ENCODE measurements at places on chromosomes 3 and 15. TPM values are rescaled to one million over a fixed set of nuclear protein-coding genes. Genes with fewer than 3 reads are reported as not detected.

The OR5K3 gene
- not detected for total RNA-seq

DNA sequence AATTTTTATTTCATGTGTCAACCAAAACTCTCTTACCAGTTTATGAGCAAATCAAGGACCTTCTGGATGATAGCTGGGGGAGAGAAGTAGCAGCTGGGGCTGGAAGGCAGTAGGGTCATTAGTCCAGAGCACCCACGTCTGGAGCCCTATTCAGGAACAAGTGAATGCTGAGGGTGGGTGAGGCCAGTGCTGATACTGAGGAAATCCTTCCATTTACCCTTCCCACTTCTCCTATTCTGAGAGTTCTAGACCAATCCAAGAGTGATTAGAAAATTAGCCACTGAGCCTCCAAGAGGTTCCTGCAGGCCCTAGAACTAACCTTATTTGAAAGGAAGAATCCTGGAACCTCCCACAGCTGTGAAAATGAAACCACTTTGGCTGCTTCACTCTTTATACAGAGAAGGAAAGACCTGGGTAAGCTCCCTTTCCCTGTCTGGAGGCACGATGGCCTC lies 46.2 kb upstream of the VILL start:
- H3K36me3 ChIP-seq: no peaks in the 10 kb centered on the region
- no peak for DNase-seq
- no peaks in the 10 kb centered on the region for H3K27me3 ChIP-seq
- peaks cover 7% of the 10 kb centered on the region for H3K4me1 ChIP-seq
- H3K27ac ChIP-seq: no peak overlapping the region

GRCh38 chr15:78634210-78635145 lies 6.5 kb downstream of the CHRNB4 start:
- no peaks in the 10 kb centered on the region for H3K4me1 ChIP-seq
- no peaks in the 10 kb centered on the region for H3K36me3 ChIP-seq
- peaks cover 4% of the 10 kb centered on the region for H3K27me3 ChIP-seq
- no peak overlapping the region for H3K4me3 ChIP-seq

DNA sequence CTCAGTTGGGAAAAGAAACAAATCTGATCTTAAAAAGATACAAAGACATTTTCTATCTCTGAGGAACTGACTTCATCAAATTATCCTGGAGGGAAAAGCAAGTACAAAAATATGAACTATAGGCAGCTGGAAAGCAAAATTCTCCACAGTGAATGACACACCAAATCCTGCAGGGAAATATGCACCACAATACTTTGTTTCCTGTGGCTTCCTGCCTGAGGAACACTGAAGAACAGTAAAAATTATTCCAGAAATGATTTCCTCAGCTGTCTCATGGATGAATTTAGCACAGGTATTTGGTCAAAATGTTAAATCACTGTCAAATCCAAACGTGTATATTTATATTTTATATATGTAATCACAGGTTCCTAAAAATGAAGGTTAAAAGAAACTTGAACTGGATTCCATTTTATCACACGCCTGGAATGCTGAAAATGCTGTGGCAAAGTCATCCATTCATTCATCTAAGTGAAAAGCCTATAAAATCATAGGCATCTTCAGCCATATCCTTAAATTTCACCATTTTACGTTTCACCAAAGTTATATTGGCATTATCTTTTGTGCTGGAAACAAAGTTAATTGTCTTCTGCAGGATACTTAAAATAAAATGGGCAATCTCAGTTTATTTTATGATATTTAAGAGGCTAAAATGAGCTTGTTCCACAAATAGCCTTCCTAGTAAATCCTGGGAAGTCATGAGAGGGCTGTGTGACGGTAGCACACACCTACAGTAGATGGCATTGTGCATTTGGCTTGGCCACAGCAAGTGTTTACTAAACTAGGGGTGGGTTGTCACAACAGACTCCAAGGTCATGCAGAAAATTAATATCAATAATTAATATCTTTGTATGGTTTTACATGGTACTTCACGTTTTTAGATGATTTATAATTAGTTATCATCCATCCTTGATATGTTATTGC lies 19.3 kb upstream of the TSC22D2 start:
- no peaks in the 10 kb centered on the region for H3K4me1 ChIP-seq
- no peak for DNase-seq
- H3K36me3 ChIP-seq: no peaks in the 10 kb centered on the region

The SSUH2 gene
- 0.34 TPM for total RNA-seq

DNA sequence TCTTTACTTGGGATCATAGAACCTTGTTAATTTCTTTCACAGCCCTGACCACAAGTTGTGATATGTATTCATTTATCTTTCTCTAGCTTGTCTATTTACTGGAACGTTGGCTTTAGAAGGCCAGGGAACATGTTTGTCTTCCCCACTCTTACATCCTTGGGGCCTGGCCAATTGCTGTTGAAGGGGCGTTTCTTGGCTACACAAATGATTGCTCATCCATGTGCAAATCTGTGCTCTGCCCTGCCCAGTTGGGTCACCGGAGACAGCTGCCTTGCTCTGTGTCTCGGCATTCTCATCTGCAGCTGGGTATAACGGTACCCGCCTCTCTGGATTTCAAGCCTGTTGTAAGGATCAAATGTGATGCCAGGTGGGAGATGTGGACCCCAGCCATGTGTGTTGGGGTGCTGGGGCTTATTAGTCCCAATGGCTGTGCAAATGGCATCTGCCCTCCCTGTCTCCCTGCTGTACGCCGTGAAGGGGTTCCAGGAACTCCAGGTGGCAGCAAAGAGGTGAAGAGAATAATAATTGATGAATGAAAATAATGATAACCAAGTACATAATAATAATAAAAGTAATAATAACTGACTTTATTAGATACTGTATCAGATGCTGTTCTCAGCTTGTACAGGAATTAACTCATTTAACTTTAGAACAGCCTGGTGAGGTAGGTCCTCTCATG lies 24.0 kb upstream of the TLE3 start:
- no peaks in the 10 kb centered on the region for H3K27me3 ChIP-seq
- DNase-seq: peak; percentile 85
- H3K4me3 ChIP-seq: no peak overlapping the region
- H3K4me1 ChIP-seq: peaks cover 9% of the 10 kb centered on the region
- H3K27ac ChIP-seq: no peak overlapping the region
- no peaks in the 10 kb centered on the region for H3K36me3 ChIP-seq

- H3K36me3 ChIP-seq: no peaks in the 10 kb centered on the region
- no peak overlapping the region for H3K4me3 ChIP-seq
- no peak overlapping the region for H3K27ac ChIP-seq
- no peak for DNase-seq
- H3K4me1 ChIP-seq: no peaks in the 10 kb centered on the region
- H3K27me3 ChIP-seq: no peaks in the 10 kb centered on the region
These were observed 17.7 kb downstream of the GOLGA8S start for GRCh38 chr15:23372284-23372683.

GRCh38 chr3:98730886-98731537 lies 32.1 kb upstream of the ST3GAL6 start:
- no peaks in the 10 kb centered on the region for H3K36me3 ChIP-seq
- H3K4me3 ChIP-seq: no peak overlapping the region
- no peaks in the 10 kb centered on the region for H3K27me3 ChIP-seq
- H3K27ac ChIP-seq: no peak overlapping the region

The DAG1 gene
- 153 TPM for total RNA-seq

The CD86 gene
- total RNA-seq: 1.4 TPM

GRCh38 chr3:120772081-120772480 lies 29.5 kb downstream of the GTF2E1 start:
- DNase-seq: no peak
- peaks cover 4% of the 10 kb centered on the region for H3K36me3 ChIP-seq
- H3K27ac ChIP-seq: no peak overlapping the region
- H3K4me1 ChIP-seq: peaks cover 8% of the 10 kb centered on the region

DNA sequence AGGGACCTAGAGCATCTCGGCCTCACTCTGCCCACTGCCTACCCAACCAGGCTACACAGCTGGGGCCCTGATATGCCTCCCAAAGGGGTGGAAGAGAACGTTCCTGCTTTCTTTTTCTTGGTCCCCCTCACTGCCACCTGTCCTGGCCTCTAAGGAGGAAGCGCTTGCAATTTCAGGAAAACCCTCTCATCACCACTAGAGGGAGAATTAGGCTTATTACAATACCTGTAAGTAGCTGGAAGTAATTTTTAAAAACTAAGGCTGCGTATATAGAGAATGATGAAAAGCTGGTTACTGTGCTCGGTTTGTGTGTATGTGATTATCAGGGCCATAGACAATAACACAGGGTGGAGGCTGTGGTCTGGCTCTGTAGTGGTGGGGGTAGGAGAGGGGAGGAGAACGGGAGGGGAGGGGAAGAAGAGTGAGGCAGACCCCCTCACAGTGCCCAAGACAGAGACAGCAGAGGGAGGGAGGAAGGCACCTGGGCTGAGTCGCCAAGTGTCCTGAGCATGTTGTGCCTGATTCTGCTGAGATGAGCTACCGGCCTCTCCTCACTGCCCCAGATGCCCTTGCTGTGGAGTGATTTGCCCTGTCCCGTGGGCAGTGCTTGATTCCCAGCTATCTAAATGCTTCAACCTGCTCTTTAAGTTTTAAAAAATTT lies 3.3 kb downstream of the GABRG3 start:
- H3K4me1 ChIP-seq: no peaks in the 10 kb centered on the region
- H3K27me3 ChIP-seq: peaks cover 17% of the 10 kb centered on the region
- no peak for DNase-seq
- no peak overlapping the region for H3K27ac ChIP-seq
- H3K4me3 ChIP-seq: no peak overlapping the region

The TRPM1 gene
- not detected for total RNA-seq

The OR5K2 gene
- total RNA-seq: not detected

The KLHL25 gene
- total RNA-seq: 8.1 TPM

The CXCR6 gene
- total RNA-seq: not detected

- H3K27ac ChIP-seq: no peak overlapping the region
- H3K36me3 ChIP-seq: no peaks in the 10 kb centered on the region
- H3K4me3 ChIP-seq: no peak overlapping the region
- H3K27me3 ChIP-seq: no peaks in the 10 kb centered on the region
These were observed 49.2 kb upstream of the NMD3 start for GRCh38 chr3:161171639-161172552.

Data from psoas muscle (tissue), 8 donors.